Right lung (tissue), 10 donors: ENCODE measurements at places on chromosomes 4 and X. TPM values are rescaled to one million over a fixed set of nuclear protein-coding genes. Genes with fewer than 3 reads are reported as not detected.

The FAM47E gene
- 7.8 TPM for polyA plus RNA-seq

DNA sequence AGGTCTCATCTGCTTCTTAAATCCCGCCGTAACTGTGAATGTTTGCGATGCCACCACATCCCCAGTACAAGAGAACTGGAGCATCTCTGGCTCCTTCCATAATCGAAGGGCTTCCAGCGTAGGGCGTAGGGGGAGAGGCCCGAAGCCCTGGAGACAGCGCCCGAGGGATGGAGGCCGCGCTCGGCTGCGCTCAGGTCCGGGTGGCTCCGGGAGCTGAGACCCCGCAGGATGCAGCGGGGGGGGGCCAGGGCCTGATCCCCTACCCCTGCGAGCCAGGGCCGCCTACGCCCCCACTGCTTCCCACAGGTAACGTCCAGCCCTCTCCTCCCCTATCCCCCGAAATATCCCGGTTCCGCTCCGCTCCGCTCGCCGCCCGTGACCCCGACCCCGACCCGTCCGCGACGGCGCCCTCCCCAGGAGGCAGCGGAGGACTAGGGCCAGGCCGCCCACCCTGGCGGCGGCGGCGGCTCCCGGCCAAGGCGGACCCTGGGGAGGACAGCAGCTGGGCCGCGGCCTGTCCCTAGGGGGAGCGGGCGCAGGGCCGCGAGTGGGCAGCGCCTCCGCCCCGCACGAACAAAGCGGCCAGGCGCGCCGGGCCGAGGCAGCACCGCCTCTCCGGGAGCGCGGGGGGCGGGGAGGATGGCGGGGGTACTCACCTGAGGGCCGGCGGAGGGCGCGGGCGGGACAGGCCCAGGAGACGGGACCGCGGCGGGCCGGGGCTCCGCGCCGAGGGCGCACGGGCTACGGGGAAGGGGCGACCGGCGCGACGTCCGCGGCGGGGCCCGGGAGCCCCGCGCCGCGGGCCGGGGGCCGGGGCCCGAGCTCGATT is 723 bp downstream of the WDFY3 start:
- peak; percentile 51 for DNase-seq

- no peak for DNase-seq
These were observed 78.6 kb upstream of the STOX2 start for GRCh38 chr4:183826461-183826860.

DNA sequence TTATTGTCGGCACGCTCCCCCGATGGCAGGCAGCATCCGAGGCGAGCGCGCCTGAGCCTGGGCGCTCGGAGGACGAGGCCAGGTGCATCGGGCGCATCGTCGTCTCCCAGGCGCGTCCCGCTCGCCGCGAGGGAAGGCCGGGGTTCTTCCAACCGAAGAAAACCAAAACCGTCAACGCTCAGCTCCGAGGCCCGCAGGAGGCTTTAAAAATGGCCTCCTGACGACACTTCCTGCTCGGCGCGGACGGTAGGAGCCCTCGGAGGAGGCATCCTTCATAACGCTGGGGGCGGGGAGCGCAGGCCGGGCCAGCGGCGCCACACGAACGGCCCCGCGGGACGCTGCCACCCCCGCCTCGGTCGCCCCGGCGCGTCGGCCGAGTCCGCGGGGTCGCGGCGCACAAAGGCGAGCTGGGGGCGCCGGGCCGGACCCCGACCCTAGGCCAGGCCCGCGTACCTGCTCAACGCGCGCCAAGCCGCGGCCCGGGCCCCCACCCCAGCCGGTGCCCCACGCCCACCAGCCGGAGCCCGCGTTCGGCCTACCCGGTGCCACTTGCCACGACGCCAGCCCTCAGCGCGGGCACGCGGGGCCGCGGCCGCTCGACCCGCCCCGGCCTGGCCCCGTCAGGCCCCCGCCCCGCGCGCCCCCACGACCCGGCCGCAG is 501 bp downstream of the ZNF518B start:
- DNase-seq, result peak; percentile 56

The VCX gene
- not detected for polyA plus RNA-seq

The CT45A5 gene
- polyA plus RNA-seq, result 46.9 TPM

GRCh38 chr4:165096776-165097175 is 15.9 kb downstream of the TMEM192 start:
- peak; percentile 17 for DNase-seq

The CEP44 gene
- polyA plus RNA-seq, result 34.9 TPM

- DNase-seq, result no peak
These were observed 12.9 kb downstream of the NHSL2 start for GRCh38 chrX:71923516-71923915.

GRCh38 chr4:24802648-24803047 is 7.3 kb downstream of the SOD3 start:
- DNase-seq, result no peak
